ENCODE measurements at places on chromosomes 2 and 18.

DNA sequence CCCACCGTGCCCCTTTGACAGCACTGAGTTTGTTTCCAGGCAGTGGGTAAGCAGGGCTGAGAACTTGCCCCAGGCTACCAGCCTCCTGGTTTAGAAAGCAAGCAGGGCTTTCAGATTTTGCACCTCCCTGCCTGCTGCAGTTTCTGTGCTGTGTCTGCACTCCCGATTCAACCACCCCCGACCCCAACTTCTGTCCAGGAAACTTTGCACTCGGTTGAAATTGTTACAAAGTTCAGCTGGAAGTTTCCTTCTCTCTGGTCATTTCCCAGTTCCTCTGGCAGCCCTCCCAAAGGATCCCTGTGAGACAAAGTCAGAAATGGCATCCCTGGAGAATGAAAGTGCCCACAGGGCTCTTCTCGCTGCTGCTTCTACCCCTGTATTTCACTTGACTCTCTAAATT lies 12.4 kb upstream of the UPP2 start:
- DNase-seq, result no peak

DNA sequence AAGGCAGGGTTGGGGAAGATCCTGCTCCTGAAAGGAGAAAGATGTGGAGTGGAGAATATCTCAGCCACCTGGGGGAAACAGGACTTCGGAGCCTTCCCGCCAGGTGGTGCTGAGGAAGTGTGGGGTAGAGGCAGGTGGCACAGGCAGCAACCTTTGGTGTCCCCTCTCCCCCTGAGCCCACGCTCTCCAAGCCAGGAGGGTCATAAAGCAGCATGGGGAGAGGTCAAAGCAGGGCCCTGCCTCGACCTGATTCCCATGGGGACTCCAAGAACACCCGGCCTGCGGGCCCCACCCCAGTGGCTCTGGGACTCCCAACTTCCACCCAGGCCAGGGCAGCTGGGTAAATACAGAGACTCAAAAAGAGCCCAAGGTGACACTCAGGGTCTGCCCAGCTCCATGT lies 54.3 kb upstream of the SLC66A3 start:
- no peak for DNase-seq

DNA sequence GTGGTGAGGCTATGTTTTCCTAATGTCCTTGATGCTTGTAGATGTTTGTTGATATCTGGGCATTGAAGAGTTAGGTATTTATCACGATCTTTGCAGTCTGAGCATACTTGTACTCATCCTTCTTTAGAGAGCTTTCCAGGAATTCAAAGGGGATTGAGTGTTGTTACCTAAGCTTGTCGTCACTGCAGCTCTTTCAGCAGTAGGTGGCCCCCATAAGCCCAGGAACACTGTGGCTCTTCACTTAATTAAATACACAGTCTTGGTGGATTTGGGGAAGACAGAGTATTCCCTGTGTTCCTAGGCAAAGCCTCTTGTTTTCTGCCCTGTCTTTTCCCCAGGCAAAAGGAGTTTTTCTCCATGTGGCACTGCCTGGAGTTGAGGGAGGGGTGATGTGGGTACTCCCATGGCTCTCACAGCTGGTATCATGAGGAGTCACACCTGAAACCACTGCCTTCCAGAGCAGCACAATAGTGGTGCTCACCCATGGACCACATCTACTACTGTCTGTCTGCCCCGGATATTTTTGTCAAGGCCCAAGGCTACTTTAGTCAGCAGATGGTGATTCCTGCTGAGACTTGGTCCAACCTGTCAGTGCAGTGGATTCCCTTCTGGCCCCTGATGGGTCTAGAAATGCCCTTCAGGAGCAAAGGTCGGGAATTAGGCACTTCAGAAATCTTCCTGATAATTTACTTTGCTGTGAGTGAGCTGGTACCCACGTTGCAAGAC lies 95.7 kb downstream of the GALNT13 start:
- DNase-seq, result no peak

DNA sequence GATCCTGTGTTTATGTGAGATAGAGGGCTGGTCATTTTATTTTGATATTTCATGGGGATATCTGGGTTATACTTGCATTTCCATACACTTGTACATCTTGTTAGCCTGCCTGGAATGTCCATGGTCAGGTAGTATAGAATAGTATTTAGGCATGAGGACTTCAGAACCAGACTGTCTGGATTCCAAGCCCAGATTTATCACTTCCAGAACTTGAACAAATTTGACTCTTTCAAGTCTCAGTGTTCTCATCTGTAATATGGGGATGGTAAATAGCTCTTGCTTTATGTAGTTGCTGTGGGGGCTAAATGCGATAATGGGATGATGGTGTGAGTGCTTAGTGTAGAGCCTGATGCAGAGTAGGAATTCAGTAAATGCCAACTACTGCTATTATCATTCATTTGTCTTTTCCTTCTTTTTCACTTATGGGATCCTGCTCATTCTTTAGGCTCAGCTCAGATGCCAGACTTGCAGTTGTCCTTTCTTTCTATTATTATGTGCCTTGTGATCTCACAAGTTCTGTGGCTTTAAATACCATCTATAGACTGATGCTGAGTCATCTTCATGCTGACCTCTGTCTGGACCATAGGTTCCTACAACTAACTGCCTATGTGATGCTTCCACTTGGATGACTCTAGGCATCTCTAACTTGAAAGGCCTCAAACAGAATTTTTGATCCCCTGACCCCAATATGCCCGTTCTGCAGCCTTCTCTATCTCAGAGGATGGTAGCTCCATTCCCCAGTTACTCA lies 67.4 kb downstream of the POLE4 start:
- no peak for DNase-seq

DNA sequence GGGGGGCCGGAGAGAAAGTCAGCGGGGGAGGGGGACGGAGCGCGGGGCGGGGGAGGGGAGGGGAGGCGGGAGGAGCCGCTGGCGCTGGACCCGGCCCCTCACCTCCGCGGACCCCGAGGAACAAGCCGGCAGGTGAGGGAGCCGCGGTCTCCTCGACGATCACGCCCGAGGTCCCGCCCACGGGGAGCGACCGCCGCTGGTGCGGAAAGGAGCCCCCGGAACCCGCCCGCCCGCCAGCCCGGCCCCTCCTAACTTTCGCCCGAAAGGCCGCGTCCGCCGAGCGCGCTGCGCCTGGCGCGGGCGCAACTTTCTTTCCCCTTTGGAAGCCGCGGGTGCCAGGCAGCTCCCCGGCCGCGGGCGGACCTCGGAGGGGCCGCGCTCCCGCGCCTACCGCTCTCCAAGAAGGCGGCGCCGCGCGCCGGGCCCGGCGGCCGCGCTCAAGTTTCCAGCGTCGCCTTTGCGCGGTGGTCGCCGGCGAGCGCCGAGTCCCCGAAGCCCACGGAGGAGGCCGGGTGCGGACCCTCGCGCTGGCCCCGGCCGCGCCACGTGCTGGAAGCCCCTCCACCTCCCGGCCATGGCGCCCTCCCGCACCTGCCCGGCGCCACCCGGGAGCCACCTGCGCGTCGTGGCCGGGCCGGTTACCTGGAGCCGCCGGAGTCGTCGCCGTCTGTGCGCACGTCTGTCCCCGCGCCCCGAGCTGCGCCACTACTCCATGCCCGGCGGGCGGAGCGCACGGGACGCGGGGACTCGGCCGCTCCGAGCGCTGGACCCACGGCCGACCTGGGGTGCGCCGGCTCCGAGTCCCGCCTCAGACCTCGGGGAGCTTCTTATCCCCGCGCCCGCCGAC lies at the start of gene ALKAL2:
Gene ALKAL2 (minus strand): TSS at position 181 of the 847 bp plus-strand sequence. CDS start 256 bp downstream, outside the sequence.
- DNase-seq, result no peak

DNA sequence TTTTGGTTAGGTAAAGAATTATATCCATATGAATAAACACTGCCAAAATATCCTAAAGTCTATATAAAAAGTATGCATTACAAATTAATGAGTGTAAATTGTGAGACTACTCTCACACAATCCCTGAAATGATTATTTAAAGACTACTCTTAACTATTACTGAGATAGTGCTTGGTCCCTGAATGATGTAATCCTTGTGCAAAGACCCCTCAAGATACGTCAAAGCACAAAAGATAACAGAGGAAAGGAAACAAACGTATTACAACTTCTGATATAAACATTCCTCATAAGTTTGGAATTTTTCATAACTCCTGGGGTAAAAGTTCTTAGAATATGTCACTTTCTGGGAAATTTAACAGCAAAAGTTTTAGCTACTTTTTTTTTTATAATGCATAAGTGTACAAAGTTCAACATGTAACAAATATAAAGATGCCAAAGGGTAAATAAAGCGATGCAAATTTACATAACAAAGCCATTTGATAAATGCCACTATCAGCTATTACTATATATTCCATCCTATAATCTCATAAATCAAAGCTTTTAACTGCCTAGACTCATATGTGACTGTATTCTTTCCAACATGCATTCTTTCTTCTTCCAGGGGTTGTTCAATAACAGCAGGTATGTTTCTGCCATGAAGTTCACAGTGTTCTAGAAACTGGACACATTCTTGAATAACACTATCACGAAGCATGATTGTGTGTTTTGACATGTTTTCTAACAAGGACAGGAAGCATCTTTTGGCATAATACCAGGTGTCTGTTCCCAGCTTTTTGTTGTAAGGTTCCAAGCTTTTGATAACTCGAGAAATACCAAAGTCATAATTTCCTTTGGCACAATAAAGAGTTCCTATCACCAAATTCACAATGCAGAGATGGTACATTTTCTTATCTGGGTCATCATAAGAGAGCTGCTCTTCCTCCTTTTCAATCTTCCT lies 158.0 kb downstream of the AGPS start:
- DNase-seq, result no peak

DNA sequence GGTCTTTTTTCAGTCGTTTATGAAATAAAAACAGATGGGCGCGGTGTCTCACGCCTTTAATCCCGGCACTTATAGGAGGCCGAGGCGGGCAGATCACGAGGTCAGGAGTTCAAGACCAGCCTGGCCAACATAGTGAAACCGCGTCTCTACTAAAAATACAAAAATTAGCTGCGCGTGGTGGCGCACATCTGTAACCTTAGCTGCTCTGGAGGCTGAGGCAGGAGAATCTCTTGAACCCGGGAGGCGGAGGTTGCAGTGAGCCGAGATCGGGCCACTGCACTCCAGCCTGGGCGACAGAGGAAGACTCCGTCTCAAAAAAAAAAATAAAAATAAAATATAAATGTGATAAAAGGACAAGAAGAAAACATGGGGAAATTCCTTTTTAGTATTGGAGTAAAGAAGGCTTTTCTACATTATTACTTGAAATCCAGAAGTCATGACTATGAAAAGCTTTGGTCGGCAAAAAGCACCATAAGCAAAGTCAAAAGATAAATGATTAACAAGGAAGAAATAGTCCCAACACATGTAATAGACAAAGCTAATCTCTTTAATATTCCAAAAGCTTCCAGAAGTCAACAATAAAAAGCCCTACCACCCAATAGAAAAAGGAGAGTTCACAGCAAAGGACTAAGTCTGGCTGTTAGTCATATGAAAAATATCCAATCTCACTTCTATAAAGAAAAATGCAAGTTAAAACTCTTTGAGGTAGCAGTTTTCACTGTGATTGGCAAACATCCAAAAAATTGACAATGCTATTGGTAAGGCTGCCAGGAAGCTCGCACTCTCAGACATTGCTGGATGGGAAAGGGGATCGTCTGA lies 1.4 kb upstream of the FAM168B start:
- DNase-seq, result no peak

All from C1 segment of cervical spinal cord (tissue), 14 donors.